ENCODE measurements at places on chromosomes 5 and 9. TPM values are rescaled to one million over a fixed set of nuclear protein-coding genes. Genes with fewer than 3 reads are reported as not detected.
A peak's percentile ranks its signal among the peaks of the same experiment; 100 is the strongest.

The GARIN3 gene
- 0.46 TPM for total RNA-seq

The LVRN gene
- total RNA-seq, result not detected

The PRELID2 gene
- total RNA-seq, result 2.5 TPM

GRCh38 chr9:33233626-33234342 is 6.2 kb upstream of the SPINK4 start:
- no peaks in the 10 kb centered on the region for H3K27me3 ChIP-seq
- H3K27ac ChIP-seq, result no peak overlapping the region
- no peak for DNase-seq
- H3K4me1 ChIP-seq, result no peaks in the 10 kb centered on the region

DNA sequence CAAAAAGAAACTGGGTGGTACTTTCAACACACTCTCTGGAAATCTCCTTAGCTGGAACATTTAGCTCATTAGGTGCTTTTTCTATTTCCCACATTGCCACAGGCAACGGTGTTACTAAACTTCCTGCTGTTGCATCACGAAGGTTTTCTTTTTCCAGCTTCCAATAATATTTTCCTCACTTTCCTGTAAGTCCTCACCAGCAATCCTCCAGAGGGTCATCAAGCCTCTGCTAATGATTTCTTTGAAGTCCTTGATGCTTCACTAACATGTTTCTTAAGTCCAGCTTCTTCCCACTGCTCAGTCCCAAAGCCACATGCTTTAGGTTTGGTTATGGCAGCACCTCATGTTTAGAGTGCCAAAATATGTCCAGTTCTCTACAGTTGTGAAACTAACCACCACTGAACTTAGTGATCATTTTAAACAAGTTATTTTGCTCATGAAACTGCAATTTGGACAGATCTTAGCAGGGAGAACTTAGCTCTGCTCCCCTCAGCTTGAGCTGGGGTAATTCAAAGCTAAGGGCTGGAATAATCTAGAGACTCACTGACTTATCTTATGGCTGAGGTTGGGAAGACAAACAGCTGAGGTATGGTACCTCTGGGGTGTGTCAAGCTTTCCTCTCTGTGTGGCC is 39.9 kb upstream of the RETREG1 start:
- H3K27ac ChIP-seq, result peak overlapping the region; percentile 34
- H3K4me1 ChIP-seq, result peaks cover 15% of the 10 kb centered on the region
- no peak for DNase-seq
- no peaks in the 10 kb centered on the region for H3K27me3 ChIP-seq
- H3K36me3 ChIP-seq, result no peaks in the 10 kb centered on the region

DNA sequence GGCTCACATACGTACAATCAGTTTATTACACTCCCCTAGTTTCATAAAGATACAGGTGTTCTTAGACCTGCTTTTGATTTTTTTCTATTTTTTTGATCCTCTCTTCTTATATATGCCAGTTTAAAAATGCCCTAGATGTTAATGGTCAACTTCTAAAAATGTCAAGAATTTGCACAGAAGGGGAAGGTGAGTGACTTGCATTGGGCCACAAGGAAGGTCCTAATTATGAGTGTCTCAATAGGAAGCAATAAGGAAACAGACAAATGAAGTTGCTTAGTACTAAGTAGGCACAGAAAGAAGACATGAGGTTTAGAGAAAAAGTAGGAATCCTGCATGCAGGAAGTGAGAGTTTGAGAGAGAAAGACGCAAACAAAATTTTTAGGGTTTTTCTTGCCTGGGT is 3.2 kb upstream of the CCDC171 start:
- H3K36me3 ChIP-seq, result no peaks in the 10 kb centered on the region
- peaks cover 4% of the 10 kb centered on the region for H3K27me3 ChIP-seq
- no peak for DNase-seq
- no peak overlapping the region for H3K27ac ChIP-seq
- no peak overlapping the region for H3K4me3 ChIP-seq

GRCh38 chr5:168962306-168962705 is 338.6 kb downstream of the SLIT3 start:
- H3K36me3 ChIP-seq, result no peaks in the 10 kb centered on the region
- H3K27ac ChIP-seq, result no peak overlapping the region
- no peak overlapping the region for H3K4me3 ChIP-seq
- peaks cover 2% of the 10 kb centered on the region for H3K4me1 ChIP-seq

GRCh38 chr5:61357745-61358144 is 25.7 kb downstream of the ZSWIM6 start:
- peaks cover 17% of the 10 kb centered on the region for H3K36me3 ChIP-seq
- no peaks in the 10 kb centered on the region for H3K27me3 ChIP-seq
- H3K27ac ChIP-seq, result no peak overlapping the region
- H3K4me3 ChIP-seq, result no peak overlapping the region
- DNase-seq, result peak; percentile 8

DNA sequence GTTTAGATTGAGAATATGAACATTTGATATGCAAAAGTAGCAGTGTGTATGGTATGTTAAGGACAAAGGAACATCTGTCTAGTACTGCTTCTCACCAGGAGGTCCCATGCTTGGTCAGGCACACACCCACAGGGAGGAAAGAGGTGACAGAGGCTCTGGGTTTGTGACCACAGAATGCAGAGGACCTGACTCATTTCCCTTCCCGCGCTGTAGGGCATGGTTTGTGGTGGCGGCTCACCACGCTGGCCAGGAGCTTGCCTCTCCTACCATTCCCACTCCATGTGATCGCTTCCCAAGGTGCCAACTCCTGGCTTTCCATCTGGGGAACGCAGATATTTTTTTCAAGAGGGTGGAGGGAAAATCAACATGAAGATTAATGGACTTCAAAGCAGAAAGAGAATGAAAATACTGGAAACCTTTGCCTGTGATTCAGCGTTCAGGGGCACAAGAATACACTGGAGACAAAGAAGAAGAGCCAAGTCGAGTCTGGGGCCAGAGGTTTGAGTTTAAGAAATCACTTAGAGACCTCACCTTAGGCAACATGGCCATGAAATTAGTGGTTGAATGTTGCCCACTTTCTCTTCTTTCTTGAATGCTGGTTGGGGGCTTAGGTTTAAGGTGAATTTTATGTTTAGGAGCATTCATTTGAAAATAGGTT is 477.8 kb downstream of the CCDC171 start:
- peaks cover 18% of the 10 kb centered on the region for H3K4me1 ChIP-seq
- DNase-seq, result peak; percentile 73
- peaks cover 5% of the 10 kb centered on the region for H3K36me3 ChIP-seq
- no peaks in the 10 kb centered on the region for H3K27me3 ChIP-seq
- H3K27ac ChIP-seq, result peak overlapping the region; percentile 54

DNA sequence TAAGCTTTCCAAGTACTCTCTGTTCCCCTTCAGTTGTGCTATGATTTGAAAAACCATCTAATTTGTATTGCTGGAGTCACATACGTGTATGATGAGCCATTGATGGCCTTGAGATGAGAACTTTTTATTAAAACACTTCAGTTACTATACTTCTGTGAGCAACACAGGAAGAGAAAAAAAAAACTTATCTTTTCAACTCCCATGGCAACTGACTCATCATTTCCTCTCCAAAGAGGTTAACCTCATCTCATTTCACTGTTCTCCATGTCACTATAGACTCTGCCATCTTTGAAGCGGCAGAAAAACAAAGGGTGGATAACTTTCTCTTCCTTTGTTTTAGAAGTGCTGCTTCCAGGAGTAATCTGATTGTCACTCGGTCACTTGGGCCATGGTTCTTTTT is 104.3 kb upstream of the PCSK1 start:
- H3K27me3 ChIP-seq, result no peaks in the 10 kb centered on the region
- H3K4me1 ChIP-seq, result peaks cover 32% of the 10 kb centered on the region
- H3K27ac ChIP-seq, result peak overlapping the region; percentile 96
- peak overlapping the region; percentile 57 for H3K4me3 ChIP-seq
- H3K36me3 ChIP-seq, result peaks cover 3% of the 10 kb centered on the region
- peak; percentile 6 for DNase-seq

DNA sequence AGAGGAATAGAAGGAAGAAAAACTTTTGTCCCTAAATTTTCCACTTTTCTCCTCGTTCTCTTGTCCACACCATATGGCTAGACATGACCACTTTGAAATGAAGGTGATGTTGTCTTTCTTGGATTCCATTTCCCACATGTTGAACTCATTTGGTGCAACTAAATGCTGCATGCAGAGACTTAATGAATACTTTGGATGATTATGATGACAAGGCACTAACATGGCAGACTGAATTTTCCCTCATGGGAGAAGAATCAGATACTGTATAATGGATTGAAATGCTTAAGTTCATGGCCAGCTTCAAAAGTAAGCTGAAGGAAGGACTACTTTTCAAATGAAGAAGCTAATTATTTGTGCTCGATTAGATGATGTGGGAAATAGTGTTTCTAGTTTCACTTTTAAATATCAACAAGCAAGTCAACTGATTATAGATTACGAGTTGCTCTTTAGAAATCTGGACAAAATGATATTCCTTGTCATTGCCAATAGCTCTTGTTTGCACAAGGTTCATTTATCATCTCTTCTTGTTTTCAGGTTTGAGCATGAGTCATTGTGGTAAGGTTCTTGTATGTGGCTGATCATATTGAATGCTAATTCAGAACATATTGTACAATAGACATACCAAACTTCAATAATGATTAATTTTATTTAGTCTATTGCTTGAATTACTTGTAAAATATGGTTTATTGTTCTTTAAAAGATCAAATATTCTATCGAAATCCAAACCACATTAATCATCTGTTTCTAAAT is 501.3 kb upstream of the FTMT start:
- no peaks in the 10 kb centered on the region for H3K36me3 ChIP-seq
- H3K27ac ChIP-seq, result no peak overlapping the region
- no peaks in the 10 kb centered on the region for H3K27me3 ChIP-seq
- H3K4me1 ChIP-seq, result no peaks in the 10 kb centered on the region
- no peak overlapping the region for H3K4me3 ChIP-seq

- H3K4me1 ChIP-seq, result no peaks in the 10 kb centered on the region
- no peak overlapping the region for H3K27ac ChIP-seq
- H3K36me3 ChIP-seq, result no peaks in the 10 kb centered on the region
- no peak for DNase-seq
- H3K4me3 ChIP-seq, result no peak overlapping the region
- H3K27me3 ChIP-seq, result peaks cover 13% of the 10 kb centered on the region
Measured at GRCh38 chr5:73826301-73827105, 200.5 kb downstream of the ARHGEF28 start.

DNA sequence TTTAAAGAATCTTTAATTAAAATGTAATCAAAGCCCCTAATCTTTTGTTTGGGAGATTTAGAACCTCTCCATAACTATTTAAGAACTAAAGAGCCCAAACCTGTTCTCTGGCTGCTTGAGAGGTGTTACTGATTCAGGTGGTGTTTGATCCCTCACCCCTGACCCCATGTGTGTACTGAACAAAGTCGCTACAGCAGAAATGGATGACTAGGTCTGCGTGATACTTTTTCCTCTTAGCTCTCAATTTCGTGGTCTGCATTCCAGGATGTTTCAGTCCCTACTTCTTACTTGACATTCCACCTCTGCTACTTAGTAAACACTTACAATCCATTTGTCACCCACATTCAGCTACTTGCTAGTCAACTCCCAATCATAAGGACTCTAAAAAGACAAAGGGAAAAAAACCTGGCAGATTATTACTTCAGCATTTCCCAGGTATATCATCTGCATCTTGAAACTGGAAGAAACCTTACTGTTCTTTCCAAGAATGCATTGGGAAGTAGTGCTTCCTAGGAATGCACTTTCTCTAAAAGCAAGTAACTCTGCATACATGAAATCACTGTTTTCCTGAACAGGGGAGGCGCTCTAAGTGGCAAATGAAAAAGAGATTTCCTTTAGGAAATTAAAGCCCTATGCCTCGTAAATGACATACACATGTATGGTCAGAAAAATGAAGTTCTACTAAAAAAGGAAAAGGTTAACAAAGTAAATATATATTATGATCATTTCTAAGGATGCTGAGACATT is 1091.6 kb downstream of the PTPRD start:
- no peaks in the 10 kb centered on the region for H3K36me3 ChIP-seq
- H3K4me3 ChIP-seq, result no peak overlapping the region
- H3K27me3 ChIP-seq, result no peaks in the 10 kb centered on the region
- H3K27ac ChIP-seq, result no peak overlapping the region
- no peak for DNase-seq
- H3K4me1 ChIP-seq, result no peaks in the 10 kb centered on the region

- peaks cover 3% of the 10 kb centered on the region for H3K4me1 ChIP-seq
- H3K36me3 ChIP-seq, result no peaks in the 10 kb centered on the region
- H3K27ac ChIP-seq, result no peak overlapping the region
- H3K4me3 ChIP-seq, result no peak overlapping the region
Measured at GRCh38 chr5:90613918-90614504, 55.4 kb downstream of the ADGRV1 start.

- H3K27ac ChIP-seq, result no peak overlapping the region
- H3K36me3 ChIP-seq, result no peaks in the 10 kb centered on the region
- H3K4me1 ChIP-seq, result no peaks in the 10 kb centered on the region
- H3K4me3 ChIP-seq, result no peak overlapping the region
Measured at GRCh38 chr5:156647034-156647451, 203.1 kb upstream of the PPP1R2B start.

DNA sequence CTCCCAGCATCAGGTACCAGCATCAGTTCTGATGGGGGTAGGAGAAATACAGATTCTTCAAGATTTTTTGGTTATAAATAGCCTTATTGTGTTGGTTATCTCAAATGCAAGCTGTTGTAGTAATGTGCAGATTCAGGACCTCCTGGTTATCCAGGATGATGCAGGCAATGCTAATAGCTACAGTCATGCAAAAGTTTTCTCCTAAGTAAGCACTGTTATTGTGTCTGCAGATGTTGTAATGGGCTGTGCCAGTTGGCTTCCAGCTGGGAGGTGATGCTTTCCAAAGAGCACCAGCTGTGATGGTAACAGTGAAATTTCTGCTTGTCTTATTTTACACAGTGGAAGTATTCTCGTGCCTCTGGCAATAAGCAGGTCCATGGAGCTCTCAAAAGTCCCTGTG is 719.2 kb upstream of the CTNND2 start:
- DNase-seq, result no peak
- no peaks in the 10 kb centered on the region for H3K36me3 ChIP-seq
- H3K4me1 ChIP-seq, result no peaks in the 10 kb centered on the region
- H3K27me3 ChIP-seq, result no peaks in the 10 kb centered on the region

DNA sequence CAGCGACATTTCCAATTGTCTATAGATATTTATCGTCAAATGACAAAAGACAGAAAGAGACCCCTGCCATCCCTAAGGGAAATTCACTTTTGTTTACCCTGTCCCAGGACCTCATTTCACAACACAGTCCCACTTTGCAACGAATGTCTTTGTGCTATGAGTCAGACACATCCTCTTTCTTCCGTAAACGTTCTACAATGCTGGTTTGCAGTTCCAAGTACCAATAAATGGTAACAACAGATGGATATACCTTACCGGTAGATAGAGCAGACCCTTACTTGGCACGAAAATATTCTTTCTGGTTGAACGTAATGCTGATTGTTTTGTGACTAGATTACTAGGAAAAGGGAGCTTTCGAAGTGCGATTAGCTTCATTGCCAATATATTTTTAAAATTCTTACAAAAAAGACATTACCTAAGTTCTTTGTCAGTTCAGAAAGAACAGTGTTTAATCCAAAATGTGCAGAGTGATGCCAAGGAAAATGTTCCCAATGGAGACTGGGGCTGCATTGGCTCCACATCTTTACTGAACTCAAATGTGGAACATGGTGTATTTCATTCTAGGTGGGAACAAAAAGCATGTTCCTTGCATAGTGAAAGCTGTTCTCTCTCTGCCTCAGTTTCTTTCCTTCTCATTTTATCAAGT is 202.5 kb upstream of the SLC27A6 start:
- no peak for DNase-seq
- H3K4me3 ChIP-seq, result no peak overlapping the region
- H3K4me1 ChIP-seq, result no peaks in the 10 kb centered on the region
- no peaks in the 10 kb centered on the region for H3K27me3 ChIP-seq
- no peaks in the 10 kb centered on the region for H3K36me3 ChIP-seq

GRCh38 chr9:117343427-117343826 is 71.4 kb downstream of the ASTN2 start:
- no peak overlapping the region for H3K4me3 ChIP-seq
- no peak for DNase-seq
- H3K36me3 ChIP-seq, result no peaks in the 10 kb centered on the region
- peaks cover 3% of the 10 kb centered on the region for H3K27me3 ChIP-seq

All from activated naive CD8-positive, alpha-beta T cell treated with anti-CD3 and anti-CD28 coated beads for 36 hours (primary cell).